WERI-Rb-1 (cell line): ENCODE measurements at places on chromosomes 5 and 9.

- DNase-seq: no peak
Measured at GRCh38 chr5:142109331-142110045, 909 bp downstream of the NDFIP1 start.

GRCh38 chr9:128285033-128285784 is 9.1 kb downstream of the SWI5 start:
- no peak for DNase-seq

- no peak for DNase-seq
Measured at GRCh38 chr5:100856462-100856861, 46.6 kb downstream of the ST8SIA4 start.

GRCh38 chr5:1334831-1335539 is 9.9 kb downstream of the CLPTM1L start:
- no peak for DNase-seq

DNA sequence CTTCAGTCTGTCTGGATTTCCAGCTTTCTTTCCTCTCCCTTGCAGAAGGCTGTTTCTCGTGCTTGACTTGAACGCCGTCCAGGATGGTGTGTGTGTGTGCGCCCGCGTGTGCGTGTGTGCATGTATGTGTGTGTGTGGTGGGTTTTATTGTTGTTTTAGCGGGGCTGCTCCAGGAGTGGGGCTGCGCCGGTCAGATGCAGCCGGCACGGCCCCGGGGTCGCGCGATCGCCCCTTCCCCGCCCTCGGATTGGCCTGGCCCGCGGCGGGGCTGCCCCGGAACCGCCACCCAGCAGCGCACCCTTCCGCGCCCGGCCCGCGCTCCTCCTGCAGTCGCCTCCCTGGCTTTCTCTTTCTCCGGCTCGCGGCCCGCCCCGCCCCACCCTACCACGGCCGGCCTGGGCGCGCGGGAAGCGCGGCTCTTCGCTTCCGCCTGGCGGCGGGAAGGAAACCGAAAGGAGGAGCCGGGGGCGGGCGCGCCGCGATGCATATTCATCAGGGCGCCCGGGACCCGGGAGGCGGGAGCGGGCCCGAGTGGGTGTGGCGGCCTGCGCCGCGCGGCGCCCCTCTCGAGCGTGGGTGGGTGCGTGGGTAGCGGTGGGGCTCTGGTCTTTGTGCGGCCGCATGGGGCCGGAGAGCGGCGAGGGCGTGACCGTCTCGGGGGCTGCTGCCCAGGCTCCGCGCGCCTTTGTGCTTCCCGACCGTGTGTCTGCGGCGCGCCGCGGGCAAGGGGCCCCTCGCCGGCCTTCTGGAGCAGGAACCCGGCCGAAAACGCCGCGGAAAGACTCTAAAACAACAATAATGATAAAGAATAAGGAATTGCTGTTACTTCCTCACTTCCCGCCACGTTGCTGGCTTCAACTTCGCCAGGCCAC is 8.5 kb upstream of the NFIB start:
- peak; percentile 92 for DNase-seq

GRCh38 chr5:39459907-39460306 is 35.1 kb upstream of the DAB2 start:
- DNase-seq: no peak

- DNase-seq: no peak
Measured at GRCh38 chr9:126754436-126755316, 50.2 kb upstream of the ZBTB43 start.

DNA sequence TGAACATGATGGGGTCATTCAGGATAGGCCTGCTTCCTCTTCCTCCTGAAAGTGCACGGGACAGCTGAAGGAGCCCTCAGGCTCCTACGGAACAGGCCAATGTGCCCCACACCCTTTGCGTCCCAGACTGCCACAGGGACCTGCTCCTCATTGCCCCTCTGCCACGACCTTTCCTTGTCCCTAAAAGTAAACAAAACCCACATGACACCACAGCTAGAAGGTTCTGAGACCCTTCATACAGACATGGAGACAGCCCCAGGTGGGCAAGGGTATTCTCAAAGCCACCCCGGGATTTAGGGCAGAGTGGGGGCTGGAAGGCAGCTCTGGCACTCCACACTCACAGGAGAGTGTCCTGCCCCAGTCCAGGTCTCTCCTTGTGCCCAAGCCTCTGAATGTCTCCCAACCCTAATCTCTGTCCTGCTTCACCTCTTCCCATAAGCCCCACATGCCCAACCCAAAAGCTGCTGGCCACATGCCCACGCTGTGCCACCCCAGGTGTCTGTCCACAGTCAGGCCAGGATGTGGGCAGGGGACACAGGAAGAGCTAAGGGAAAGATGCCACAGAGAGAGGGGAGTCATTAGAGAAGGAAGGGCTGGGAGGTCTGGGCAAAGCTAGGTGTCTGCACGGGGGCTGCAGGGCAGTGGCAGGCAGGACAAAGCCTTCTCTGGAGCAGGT is 800 bp downstream of the AMBP start:
- no peak for DNase-seq

GRCh38 chr9:35756275-35757225 is 2.5 kb upstream of the MSMP start:
- peak; percentile 90 for DNase-seq

GRCh38 chr9:570187-570586 is 271.3 kb upstream of the DMRT1 start:
- no peak for DNase-seq

DNA sequence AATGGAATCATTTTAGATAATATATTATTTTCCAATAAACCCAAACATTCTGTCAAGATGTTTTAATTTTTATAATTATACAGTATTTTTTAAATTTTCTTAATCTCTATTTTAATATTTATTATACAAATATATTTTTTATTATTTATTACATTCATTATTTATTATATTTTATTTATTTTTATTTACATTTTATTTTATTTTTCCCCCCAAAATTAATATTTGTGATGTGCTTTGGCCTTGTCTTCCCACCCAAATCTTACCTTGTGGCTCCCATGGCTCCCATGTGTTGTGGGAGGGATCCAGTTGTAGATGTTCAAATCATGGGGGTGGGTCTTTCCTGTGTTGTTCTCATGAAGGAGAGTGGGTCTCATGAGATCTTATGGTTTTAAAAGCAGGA is 382.1 kb downstream of the TLE4 start:
- no peak for DNase-seq

DNA sequence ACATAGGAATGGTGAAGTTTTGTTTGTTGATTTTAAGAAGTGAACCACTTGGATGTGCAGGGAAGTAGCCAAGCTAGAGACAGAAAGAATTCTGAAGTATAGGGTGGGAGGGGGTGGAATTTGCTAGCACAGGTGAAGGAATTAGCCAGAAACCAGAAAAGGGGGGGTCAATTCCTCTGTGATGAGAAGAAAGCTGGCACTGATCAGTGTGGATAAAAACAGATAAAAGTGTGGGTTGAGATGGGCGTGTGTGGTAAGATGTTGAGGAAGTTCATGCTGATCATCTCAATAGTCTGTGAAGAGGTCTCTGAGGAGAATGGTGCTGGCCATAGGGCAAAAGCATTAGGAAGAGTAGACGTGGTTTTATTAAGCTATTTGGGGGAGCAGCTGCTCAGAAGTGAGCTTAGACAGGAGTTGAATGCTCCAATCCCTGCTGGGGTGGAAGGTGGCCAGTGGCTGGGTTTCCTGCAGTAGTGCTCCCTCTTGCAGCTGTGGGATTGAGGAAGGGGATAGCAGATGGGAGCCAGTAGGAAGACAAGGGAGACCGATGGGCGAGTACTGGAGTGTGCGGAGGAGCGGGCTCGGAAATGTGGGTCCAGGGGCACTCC is 88.7 kb upstream of the ELL2 start:
- no peak for DNase-seq

- no peak for DNase-seq
Measured at GRCh38 chr5:36152324-36153297, 700 bp downstream of the SKP2 start.

DNA sequence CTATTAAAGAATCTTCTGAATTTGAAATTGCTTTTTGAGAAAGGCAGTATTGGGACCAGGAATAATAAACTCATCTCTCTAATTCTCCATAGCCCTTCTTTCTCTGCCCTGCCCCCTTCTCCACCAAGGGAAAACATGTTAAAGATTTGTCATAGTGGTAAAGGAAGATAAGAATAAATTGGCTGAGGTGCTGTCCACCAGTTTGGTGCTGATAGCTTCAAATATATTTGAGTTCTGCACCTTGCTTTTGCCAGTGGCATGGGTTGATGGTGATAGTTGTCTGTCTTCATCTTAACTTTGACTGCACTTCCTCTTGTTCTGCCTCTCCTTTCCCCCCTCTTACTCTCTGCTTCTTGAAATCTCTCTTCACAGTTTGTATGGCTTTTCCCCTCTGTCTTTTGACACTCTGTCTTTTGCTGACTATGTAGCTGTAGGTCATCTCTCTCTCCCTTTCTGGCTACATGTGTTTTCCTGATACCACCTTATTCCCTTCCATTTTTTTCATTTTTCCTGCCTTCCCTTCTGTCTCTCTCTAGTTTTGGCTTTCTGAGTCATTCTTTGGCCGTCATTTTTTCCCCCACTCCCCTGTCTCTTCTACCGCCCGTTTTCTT is 56.6 kb downstream of the NDUFS4 start:
- no peak for DNase-seq

- DNase-seq: no peak
Measured at GRCh38 chr9:106376689-106377088, 486.3 kb upstream of the ZNF462 start.

GRCh38 chr5:108620516-108620915 is 127.2 kb upstream of the FER start:
- DNase-seq: no peak

DNA sequence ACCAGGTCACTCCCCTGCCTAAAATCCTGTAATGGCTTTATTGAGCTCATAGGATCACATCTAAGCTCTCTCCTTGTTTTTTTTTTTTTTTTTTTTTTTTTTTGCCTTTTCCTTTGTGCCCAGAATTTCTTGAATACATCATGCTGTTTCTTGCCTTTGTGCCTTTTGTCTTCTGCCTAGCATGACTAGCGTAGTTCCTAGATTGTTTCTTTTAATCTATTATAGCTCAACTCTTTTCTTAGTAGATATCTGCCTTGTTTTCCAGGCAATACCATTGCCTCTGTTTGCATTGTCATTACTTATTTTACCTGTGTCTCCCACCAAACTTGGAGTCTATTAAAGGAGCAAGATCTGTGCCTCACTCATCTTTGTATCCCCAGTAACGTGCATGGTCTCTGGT is 106.1 kb upstream of the C9orf72 start:
- no peak for DNase-seq

- no peak for DNase-seq
Measured at GRCh38 chr9:123772967-123773366, 157.0 kb downstream of the DENND1A start.

GRCh38 chr5:138869763-138870500 is 5.2 kb downstream of the LRRTM2 start:
- no peak for DNase-seq

- no peak for DNase-seq
Measured at GRCh38 chr5:90557871-90558270, 726 bp upstream of the ADGRV1 start.

- no peak for DNase-seq
Measured at GRCh38 chr5:148746826-148747535, 79.4 kb upstream of the ADRB2 start.

DNA sequence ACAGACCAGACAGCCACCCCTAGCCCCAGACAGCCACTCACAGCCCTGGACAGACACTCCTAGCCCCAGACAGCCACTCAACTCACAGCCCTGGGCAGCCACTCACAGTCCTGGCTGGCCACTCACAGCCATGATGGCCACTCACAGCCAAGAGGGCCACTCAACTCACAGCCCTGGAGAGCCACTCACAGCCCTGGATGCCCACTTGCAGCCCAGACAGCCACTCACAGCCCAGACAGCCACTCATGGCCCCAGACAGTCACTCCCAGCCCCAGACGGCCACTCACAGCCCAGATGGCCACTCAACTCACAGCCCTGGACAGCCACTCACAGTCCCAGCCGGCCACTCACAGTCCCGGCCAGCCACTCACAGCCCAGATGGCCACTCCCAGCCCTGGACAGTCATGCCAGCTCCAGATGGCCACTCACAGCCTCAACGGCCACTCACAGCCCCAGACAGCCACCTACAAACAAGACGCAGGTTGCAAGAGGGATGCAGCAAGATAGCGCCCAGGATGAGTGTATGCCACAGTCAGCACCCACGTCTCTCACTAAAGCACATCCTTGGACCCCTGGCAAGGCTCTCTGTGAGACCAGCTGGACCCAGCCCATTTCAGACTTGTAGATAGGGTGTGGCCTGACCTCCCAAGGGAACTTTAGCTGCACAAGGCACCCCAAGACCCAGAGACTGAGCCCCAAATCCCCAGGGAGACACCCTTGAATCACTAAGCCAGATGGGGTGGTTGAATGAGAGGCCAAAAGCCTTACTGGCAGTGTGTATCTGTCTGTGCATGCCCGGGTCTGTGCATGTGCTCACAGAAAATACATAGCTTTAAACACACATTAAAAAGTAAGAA is 22.4 kb downstream of the ZDHHC11B start:
- DNase-seq: peak; percentile 47

GRCh38 chr9:124259158-124259808 is 1.5 kb downstream of the NEK6 start:
- no peak for DNase-seq

DNA sequence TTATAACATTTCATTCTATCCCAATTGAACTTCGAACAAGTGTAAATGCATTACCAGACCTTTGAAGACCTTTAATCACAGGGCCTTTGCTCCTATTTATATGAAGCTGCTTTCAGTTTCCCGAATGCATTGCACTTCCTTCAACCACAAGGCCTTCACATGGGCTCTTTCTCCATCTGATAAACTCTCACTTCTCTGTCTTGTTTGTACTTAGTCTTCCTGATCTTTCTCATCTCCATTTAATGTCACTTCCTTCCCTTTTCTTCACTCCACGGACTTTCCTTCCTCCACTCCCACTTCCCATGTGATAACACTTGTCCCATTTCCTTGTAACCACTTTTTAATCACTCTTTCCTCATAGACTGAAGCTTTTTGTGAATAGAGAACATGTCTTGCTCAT is 74.3 kb upstream of the TNC start:
- DNase-seq: no peak

- no peak for DNase-seq
Measured at GRCh38 chr5:11072568-11072967, 311.5 kb upstream of the DAP start.

- DNase-seq: no peak
Measured at GRCh38 chr9:99811598-99812383, 9.9 kb upstream of the NR4A3 start.
